ENCODE measurements at places on chromosomes 2 and 18. TPM values are rescaled to one million over a fixed set of nuclear protein-coding genes. Genes with fewer than 3 reads are reported as not detected.

DNA sequence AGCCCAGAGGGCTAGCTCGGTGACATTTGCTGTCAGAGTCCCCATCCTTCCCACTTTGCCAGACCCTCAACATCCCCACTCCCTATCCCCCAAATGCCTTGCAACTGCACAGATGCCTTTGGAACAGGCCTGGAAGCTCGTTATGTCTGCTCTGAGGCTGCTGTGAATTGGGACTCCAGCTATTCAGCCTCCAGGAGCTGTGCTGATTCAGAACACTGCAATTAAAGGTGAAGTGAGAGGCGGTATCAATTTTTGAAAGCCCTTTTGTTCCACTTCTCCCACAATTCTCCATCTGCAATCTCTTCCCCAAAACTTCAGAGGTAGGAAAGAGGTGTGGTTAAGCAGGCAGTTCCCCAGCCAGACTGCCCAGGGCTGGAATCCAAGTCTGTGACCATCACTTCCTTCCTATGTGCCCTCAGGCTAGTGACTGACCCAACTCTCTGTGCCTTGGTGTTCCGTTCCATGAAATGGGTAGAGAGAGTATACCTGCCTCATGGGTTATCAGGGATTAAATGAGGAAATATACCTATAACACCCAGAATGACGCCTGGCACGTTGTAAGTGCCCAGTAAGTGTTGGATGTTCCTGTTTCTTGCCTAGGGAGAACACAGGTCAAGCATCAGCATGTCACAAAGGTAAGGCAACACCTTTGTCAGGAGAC, 17.5 kb downstream of the NOSTRIN start:
- H3K27me3 ChIP-seq, result peaks cover 4% of the 10 kb centered on the region
- peaks cover 34% of the 10 kb centered on the region for H3K4me1 ChIP-seq
- peak overlapping the region; percentile 50 for H3K4me3 ChIP-seq
- H3K27ac ChIP-seq, result 0 out of 2 replicates have a peak overlapping the region, but pooled peaks have one; percentile 21

DNA sequence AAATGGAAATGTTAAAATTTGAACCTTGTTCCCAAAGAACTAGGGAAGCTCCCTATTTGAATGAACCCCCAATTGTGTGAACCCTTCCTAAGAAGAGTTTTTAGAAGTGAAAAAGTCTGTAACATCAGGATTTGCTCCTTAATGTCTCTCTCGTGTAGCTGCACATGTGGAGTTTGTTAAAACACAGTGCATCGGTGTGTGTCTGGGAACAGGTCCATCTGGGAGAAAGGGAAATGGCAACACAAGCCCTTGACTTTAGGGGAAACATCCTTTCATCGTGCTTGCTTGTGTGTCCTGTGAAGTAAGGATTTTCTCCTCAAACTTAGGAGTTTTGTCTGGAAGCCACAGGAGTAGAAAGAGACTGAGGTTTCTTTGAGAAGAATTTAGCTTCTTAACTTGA, 203.9 kb downstream of the PRKCE start:
- DNase-seq, result no peak
- peaks cover 19% of the 10 kb centered on the region for H3K36me3 ChIP-seq
- H3K4me1 ChIP-seq, result peaks cover 56% of the 10 kb centered on the region
- H3K27ac ChIP-seq, result no peak overlapping the region
- no peak overlapping the region for H3K4me3 ChIP-seq
- no peaks in the 10 kb centered on the region for H3K27me3 ChIP-seq

DNA sequence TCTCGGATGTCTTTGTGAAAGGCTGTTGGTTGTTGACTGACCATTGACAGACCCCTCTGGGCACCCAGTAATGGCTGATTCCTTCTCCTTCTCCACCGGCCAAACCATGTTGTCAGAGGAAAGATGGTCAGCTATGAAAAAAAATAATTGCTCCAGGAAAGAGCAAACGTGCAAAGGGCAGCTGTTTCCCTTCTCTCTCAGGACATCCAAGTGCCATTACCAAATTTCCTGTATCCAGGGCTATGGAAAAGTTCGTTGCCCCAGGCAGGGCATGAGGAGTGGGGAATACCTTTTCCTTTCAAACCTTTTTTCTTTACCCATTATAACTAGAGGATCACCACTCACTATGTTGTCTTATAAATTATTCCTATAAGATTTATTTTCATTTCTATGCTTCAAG, 321.5 kb upstream of the HNRNPA3 start:
- DNase-seq, result no peak
- no peaks in the 10 kb centered on the region for H3K4me1 ChIP-seq
- H3K27me3 ChIP-seq, result no peaks in the 10 kb centered on the region
- no peak overlapping the region for H3K27ac ChIP-seq

DNA sequence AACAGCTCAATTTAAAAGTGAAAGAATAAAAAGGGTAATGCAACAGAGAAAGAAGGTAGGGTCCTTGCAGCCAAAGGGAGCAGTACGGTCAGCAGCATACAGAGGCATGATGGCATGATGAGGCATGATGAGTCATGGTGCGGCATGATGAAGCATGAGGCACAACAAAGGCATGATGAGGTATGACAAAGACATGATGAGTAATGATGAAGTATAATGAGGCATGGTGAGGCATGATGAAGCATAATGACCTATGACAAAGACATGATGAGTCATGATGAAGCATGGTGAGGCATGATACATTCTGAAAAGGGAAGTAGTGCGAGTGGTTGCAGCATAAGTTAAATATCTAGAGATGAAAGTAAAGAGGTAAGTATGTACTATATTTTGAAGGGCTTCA, 673.2 kb downstream of the TMEM182 start:
- H3K4me1 ChIP-seq, result no peaks in the 10 kb centered on the region
- no peak overlapping the region for H3K27ac ChIP-seq
- no peak for DNase-seq
- no peaks in the 10 kb centered on the region for H3K27me3 ChIP-seq

DNA sequence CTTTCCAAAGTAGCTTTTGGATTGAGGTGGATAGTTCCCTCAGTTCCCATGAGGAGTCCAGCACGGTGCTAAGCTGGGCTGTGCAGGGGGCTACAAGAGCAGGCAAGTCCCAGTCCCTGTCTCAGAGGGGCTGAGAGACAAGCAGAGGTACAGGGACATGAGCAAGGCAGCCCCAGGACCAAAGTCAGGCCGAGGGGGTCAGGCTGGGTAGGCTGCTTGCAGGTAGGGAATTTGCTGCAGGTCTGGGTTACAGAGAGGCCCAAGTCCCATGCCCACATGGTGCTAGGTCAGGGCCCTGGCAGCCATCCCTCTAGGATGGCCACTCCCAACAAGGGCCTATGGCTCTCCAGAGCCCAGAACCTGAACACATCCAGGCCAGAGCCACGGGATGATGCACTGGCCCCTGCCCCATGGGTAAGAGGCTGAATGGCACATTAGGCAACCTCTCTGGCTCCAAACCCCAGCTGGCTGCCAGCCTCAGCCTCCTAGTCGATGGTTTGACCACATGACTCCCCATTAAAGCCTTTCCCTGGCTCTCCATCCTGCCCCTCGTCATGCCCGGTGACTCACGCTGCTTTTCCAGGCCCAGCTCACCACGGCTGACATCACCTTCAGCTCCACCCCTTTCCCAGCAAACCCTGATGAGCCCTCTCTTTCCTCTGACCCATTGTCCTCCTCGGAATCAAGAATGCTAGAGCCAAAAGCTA, 83.7 kb downstream of the SDC1 start:
- no peak overlapping the region for H3K4me3 ChIP-seq
- no peaks in the 10 kb centered on the region for H3K36me3 ChIP-seq
- H3K27ac ChIP-seq, result peak overlapping the region; percentile 85
- H3K4me1 ChIP-seq, result peaks cover 74% of the 10 kb centered on the region
- DNase-seq, result peak; percentile 92

DNA sequence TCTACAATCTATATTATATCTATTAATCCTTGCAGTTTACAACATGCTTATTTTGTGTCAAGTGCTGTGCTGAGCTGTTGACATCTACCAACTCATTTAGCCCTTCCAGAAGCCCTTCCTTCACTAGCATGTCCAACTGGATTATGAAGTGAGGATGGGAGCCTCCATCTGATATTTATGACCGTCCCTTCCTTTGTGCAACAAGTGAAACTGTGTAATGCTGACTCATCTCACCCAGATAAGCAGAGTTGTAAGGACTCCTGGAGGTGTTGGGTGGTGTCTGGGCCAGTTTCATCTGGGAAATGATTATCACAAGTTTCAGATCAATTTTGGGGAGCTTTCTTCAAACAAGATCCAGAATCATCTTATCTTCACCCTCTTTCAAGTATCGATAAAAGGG, 156.6 kb upstream of the ETAA1 start:
- no peak overlapping the region for H3K4me3 ChIP-seq
- DNase-seq, result peak; percentile 5
- no peaks in the 10 kb centered on the region for H3K27me3 ChIP-seq
- H3K4me1 ChIP-seq, result peaks cover 11% of the 10 kb centered on the region
- no peaks in the 10 kb centered on the region for H3K36me3 ChIP-seq

GRCh38 chr2:235352541-235352940, 141.3 kb upstream of the AGAP1 start:
- no peak overlapping the region for H3K27ac ChIP-seq
- H3K36me3 ChIP-seq, result no peaks in the 10 kb centered on the region
- peaks cover 6% of the 10 kb centered on the region for H3K4me1 ChIP-seq
- H3K4me3 ChIP-seq, result no peak overlapping the region

- no peaks in the 10 kb centered on the region for H3K4me1 ChIP-seq
- no peaks in the 10 kb centered on the region for H3K27me3 ChIP-seq
These were observed 28.8 kb downstream of the TTC39C start for GRCh38 chr18:24043403-24043802.

- H3K4me3 ChIP-seq, result peak overlapping the region; percentile 61
- H3K27me3 ChIP-seq, result peaks cover 2% of the 10 kb centered on the region
- H3K36me3 ChIP-seq, result peaks cover 35% of the 10 kb centered on the region
These were observed 64.6 kb downstream of the RALBP1 start for GRCh38 chr18:9539938-9540337.

DNA sequence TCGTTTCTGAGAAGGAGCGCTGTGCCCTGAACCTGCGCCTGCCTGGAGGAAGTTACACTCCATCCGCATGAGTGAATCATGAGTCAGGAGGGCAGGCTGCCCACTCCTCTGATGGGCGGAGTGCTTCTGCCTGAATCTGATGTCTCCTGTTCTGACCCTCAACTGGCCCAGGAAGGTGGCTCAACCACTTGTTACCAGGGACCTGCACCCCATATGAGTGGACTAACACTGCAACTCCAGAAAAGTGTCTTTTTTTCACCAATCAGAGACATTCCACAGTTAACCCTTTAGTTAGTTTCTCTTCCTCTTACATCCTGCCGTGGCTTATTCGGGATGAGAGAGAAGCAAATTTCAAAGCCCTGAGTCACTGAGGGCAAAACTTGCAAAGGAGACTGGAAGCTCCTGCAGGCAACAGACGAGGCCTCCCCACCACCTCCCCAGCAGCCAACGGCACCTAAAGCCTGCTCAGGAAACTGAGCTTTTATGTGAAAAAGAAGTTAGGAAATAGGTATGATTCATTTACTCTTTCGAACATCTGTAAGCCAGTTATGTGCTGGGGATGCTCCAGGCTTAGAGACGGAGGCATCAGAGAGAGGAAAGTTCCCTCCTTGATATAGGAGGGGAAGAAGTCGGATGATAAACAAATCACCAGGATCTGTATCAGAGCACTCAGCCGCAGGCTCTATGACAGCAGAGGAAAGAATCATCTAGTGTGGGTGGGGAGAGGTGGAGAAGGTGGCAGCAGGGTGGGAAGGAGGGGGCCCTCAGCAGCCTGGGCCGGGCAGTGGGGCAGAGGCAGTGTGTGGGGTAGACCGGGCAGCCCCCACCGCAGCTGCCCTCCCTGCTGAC, 30.9 kb downstream of the MBP start:
- H3K27me3 ChIP-seq, result no peaks in the 10 kb centered on the region
- H3K36me3 ChIP-seq, result peaks cover 8% of the 10 kb centered on the region
- peak overlapping the region; percentile 87 for H3K4me3 ChIP-seq
- H3K27ac ChIP-seq, result peak overlapping the region; percentile 98

DNA sequence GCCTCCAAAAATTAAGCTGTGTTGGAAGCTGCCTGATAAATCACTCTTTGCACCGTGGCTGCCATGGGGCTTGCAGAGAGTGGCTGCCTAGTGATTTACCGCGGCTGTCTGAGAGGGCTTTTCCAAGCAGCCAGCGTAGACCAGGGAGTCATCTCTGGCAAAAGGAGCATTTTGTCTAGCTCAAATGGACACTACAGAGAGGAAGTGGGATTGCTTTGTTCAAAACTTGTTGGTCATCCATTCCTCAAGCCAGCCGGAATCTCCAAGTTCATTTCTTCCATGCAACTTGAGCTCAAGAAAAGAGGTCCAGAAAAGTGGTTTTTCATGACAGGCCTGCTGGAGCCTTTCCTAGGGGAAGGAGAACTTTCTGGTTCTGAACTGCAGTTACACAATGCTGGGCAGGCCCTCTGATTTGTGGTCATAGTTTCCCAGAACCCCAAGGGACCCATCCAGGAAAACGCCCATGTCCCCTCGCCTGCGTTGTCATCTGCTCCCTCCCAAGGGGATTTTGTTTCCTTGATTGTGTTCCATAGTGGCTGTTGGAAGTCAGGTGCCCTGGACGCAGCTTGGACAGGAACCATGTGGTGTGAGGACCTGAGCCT, 108.1 kb downstream of the TRIB2 start:
- no peak for DNase-seq
- peak overlapping the region; percentile 64 for H3K27ac ChIP-seq
- peaks cover 50% of the 10 kb centered on the region for H3K4me1 ChIP-seq

DNA sequence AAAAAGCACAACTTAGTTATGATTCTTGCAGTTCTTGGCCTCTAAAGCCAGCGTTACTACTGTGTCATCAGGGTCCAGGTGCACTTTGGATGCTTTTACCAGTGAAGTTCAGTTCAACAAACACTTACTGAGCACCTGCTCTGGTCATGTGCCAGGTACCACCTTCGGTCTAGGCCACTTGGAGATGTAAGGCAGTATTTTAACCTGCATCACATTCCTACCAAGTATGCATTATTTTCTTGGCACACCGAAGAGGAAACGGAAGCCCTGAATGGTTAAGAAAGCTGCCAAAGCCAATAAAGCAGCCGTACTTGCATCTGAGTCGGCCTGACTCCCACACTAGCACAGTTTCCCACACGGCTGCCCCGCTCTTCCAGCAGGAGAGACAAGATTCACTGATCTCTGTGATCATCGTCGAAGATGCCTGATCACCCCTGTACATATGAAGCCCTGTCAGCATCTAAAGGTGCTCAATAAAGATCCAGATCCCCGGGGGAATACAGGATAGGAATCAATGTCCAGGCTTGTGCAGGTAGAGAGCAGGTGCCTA, 427.1 kb downstream of the EIPR1 start:
- DNase-seq, result no peak
- H3K4me1 ChIP-seq, result no peaks in the 10 kb centered on the region
- no peaks in the 10 kb centered on the region for H3K27me3 ChIP-seq
- H3K27ac ChIP-seq, result no peak overlapping the region
- no peak overlapping the region for H3K4me3 ChIP-seq
- peaks cover 5% of the 10 kb centered on the region for H3K36me3 ChIP-seq

- no peak overlapping the region for H3K4me3 ChIP-seq
- no peak for DNase-seq
- H3K4me1 ChIP-seq, result peaks cover 24% of the 10 kb centered on the region
- no peak overlapping the region for H3K27ac ChIP-seq
- peaks cover 36% of the 10 kb centered on the region for H3K27me3 ChIP-seq
These were observed 95.9 kb downstream of the ZCCHC2 start for GRCh38 chr18:62618735-62619134.

GRCh38 chr2:194464964-194465638, 1191.9 kb upstream of the SLC39A10 start:
- H3K36me3 ChIP-seq, result no peaks in the 10 kb centered on the region
- no peaks in the 10 kb centered on the region for H3K4me1 ChIP-seq
- H3K27ac ChIP-seq, result no peak overlapping the region
- no peak for DNase-seq
- H3K27me3 ChIP-seq, result no peaks in the 10 kb centered on the region

Gene MEIS1
- 73.8 TPM for total RNA-seq

Gene CTNNA2
- total RNA-seq, result not detected

Gene PRSS56
- total RNA-seq, result not detected

Gene TTC39C
- total RNA-seq, result 17.9 TPM

Gene HADHA
- 127 TPM for total RNA-seq

Gene SPEG
- total RNA-seq, result 79.0 TPM

Gene GCG
- not detected for total RNA-seq

Gene C2orf78
- not detected for total RNA-seq

Gene ABCB11
- total RNA-seq, result 0.02 TPM

Gene MAP4K3
- total RNA-seq, result 42.4 TPM

Gene SRD5A2
- total RNA-seq, result not detected

Gene ANKRD53
- 1.0 TPM for total RNA-seq
